ENCODE measurements at places on chromosomes 7 and 10.

DNA sequence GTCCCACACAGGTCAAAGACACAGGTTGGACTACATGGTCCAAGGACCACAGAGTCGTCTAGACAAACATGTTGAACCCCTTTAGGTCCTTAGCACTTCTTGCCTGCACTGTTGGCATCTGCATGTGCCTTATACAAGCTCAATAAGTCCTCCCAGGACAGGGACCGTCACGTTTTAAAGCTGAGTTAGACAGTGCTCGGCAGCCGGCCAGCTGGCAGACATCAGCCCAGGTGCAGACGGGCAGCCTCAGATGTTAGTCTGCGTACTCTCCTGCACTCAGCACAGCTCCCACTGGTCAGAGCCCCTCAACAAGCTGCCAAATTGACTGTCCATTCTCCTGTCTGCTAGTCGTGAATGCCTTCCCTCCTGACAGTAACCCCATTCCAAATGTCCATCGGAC lies 34.9 kb downstream of the PARP12 start:
- DNase-seq: no peak

DNA sequence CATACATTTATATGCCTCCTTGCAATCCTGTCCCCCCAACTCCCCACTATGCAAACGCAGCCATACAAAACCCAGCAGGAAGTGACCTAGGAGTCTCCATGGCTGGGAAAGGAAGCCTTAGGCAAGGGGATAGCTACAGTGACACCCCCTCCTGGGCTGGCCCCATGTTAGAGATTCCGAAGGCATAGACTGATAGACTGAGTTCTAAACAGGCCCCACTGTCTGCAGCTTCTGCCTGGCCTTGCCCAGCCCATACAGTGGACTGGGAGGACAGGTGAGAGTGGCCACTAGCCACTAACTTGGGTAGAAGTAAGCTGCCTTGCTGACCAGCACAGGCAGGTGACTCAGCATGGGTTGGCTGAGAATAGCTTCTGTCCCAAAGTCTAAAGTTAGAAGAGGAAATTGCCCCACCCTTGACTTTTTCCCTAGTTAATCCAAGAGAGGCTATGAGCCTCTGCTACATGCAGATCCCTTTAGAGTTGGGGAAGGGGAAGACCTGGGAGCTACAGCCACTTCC lies 106.3 kb downstream of the C10orf105 start:
- no peak for DNase-seq

DNA sequence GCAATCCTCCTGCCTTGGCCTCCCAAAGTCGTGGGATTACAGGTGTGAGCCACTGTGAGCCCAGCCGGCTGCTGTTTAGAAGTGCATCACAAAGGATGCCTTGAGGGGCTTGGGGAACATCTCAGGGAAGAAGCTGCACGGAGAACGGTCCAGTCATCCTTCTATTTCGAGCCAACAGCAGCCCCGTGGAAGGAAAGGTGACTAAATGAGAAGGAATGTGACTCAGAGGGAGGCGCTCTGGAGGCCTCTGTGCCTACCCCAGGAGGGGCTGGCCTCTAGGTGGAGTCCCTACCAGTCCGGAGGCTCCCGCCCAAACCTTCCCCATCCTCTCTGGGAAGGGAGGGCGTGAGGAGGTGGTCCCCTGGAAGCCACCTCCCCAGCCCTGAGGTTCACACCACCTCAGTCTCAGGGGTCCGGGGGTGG lies 76.2 kb downstream of the CTBP2 start:
- no peak for DNase-seq

- no peak for DNase-seq
These were observed 55.2 kb upstream of the SLC35B4 start for GRCh38 chr7:134371971-134372370.

DNA sequence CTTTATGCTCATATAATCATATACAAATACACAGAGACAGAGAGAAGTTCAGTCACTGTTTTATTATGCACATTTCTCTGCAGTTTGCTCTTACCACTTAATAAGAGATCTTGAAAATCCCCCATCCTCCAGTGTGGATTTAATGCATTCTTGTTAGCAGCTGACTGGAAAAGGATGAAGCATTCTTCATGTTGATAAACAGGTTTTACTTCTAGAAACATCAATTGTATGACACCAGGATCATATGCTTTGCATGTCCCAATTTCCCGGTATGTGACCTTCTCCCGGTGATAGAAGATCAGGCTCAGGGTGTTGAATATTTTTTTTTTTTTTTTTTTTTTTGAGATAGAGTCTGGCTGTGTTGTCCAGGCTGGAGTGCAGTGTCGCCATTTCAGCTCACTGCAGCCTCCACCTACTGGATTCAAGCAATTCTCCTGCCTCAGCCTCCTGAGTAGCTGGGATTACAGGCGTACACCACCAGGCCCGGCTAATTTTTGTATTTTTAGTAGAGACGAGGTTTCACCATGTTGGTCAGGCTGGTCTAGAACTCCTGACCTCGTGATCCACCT lies 6.2 kb upstream of the CREB3L2 start:
- no peak for DNase-seq

DNA sequence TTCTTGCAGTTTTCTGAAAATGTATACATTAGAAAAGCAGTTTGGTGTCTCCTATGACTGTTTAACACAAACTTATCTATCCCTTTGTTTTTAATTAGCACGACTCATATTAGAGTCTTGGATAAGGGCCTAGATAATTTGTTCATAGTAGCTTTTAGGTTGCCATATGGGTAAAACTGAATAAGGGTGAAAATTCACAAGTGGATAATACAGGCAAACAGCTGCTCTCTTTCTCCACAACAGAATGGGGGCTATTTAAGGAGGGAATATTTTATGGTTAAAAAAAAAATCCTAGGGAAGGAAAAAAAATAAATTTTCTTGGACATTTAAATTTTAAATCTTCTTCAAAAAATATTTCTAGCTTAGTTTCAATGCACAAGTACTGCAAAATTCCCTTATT lies 1416.1 kb downstream of the GATA3 start:
- DNase-seq: no peak

DNA sequence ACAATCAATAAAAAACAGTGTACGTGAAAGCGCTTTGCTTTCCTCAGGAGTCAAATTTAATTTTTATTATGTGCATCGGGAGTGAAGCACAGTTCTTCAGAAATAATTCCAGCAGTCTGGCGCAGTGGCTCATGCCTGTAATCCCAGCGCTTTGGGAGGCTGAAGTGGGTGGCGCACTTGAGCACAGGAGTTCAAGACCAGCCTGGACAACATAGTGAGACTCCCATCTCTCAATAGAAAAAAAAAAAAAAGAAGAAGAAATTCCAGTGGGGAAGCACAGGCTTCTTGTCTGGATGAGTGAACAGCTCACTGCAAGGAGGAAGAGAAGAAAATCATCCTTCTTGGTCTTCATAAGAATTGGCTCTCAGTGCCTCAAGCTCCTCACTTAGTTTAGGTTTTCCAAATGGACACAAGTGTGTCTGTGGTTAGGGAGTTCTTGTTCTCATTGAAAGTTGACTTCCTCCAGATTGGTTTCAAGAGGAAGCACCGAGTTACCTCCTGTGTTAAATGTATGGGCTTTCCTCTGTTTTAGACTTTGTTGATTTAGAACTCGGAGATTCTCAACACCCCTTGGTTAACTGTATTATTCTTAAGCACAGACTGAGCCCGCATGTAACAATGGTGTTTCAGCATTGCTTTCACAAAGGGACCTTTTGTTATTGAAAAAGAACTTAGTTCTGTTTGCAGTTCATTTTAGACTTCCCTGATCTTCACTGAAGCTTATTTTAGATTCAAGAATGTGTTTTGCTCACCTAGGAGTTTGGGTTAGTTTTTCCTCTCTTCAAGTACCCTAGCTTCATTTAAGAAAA lies 28.0 kb downstream of the LMTK2 start:
- DNase-seq: no peak

DNA sequence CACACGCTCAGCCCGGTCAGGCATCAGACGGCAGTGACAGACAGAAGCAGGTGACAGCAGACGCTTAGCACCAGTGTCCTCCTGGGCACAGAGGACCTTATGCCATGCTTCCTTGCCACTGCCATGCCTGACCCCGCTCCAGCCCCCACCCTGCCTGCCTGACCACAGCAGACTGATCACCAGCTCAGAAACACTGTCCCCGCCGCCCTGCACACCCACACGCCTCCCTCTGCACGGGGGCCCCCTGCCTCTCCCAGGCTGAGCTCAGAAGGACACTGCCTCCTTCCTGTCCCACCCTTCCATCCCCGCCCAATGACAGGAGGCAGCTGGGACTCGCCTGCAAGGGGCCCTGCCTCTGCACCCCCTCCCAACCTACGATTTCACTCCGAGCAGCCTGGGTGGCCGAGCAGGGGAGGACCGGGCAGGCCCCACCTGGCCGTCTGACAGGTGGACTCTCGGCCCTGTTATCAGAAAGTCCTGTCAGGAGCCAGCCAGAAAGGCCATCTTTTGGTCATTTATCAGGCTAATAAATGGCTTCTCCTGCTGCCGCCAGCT lies 183.4 kb downstream of the ELFN1 start:
- DNase-seq: no peak

GRCh38 chr10:114261076-114261475 lies 22.0 kb downstream of the VWA2 start:
- DNase-seq: no peak

GRCh38 chr7:23222439-23223030 lies 24.0 kb upstream of the GPNMB start:
- DNase-seq: peak; percentile 34

DNA sequence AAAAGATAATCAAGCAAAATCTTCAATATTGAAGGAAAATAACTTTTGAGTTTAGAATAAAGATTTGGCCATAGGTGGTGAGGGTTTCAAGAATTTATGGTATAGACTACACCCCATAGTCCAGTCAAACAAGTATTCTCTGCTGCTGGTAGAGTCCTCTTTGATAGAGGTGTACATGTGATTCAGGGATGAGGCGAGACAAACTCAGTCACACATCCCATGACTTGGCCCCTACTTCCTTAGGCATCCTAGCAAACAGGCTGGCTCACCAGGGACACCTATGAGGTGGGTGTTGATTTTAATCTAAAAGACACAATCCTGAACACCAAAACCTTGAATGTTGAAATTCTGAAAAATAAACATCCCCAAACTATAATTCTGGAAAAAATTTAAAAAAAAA lies 78.1 kb upstream of the SLC25A13 start:
- DNase-seq: no peak

DNA sequence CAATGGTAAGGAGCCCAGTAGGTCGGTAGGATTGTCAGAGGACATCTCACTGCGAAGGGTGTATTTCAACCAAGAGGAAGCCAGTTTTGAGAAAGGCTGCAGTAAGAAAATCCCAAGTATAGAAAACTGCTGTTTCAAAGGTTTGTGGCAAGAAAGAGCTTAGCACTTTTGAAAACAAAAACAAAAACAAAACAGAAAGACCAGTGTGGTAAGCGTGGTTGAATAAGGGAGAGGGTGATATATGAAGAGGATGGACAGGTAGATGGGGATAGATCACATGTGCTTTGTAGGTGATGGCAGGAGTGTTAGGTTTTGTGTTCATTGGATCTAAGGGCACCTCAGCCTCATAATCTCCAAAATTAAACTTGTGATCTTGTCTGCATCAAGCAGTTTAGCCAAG lies 141.6 kb upstream of the WNT16 start:
- no peak for DNase-seq

- no peak for DNase-seq
These were observed 194.5 kb upstream of the GALNT17 start for GRCh38 chr7:70937424-70937823.

GRCh38 chr7:95436407-95436806 lies 1.6 kb upstream of the PON2 start:
- no peak for DNase-seq

GRCh38 chr10:48497780-48498770 lies 106.8 kb downstream of the ARHGAP22 start:
- DNase-seq: no peak

- DNase-seq: no peak
These were observed 133.5 kb downstream of the RGS10 start for GRCh38 chr10:119408969-119409371.

- DNase-seq: peak; percentile 30
These were observed 166.6 kb downstream of the ARHGAP21 start for GRCh38 chr10:24556750-24557742.

- DNase-seq: no peak
These were observed 37.4 kb upstream of the DUSP5 start for GRCh38 chr10:110460111-110460809.

DNA sequence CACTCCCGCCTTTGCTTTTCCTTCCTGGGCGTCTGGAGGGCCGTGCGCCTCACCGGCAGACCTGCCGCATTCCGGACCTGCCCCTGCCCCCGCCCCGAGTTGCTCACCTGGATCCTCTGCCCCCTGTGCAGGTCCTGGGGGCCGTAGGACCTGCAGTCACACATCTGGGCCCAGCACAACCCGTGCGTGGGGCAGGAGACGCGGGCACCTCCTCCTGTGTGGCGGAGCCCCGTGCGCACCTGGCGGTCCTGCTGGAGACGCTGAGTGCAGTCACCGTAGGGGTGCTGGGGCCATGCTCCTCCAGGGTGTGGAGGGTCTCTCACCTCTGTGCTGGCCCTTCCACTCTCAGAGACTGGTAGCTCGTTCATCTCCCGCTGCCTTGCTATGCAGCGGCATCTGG lies 85.5 kb downstream of the DNAJB6 start:
- no peak for DNase-seq

DNA sequence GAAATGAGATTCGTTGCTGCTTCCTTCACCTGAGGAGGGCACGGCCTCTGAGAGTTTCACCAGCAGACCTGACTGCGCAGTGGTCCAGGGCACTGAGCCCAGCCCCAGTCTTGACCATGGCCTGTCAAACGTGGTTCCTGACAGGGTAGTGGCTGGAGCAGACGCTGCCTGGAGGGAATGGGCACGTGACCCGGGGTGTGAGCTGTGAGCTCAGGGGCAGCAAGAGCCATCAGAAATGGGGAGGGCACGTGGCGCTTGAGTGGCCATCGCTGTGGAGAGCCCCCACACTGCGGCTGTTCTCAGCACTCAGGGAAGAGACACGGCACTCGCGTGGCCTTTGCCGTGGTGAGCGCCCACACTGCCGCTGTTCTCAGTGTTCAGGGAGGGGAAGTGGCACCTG lies 12.0 kb downstream of the FAM20C start:
- no peak for DNase-seq

DNA sequence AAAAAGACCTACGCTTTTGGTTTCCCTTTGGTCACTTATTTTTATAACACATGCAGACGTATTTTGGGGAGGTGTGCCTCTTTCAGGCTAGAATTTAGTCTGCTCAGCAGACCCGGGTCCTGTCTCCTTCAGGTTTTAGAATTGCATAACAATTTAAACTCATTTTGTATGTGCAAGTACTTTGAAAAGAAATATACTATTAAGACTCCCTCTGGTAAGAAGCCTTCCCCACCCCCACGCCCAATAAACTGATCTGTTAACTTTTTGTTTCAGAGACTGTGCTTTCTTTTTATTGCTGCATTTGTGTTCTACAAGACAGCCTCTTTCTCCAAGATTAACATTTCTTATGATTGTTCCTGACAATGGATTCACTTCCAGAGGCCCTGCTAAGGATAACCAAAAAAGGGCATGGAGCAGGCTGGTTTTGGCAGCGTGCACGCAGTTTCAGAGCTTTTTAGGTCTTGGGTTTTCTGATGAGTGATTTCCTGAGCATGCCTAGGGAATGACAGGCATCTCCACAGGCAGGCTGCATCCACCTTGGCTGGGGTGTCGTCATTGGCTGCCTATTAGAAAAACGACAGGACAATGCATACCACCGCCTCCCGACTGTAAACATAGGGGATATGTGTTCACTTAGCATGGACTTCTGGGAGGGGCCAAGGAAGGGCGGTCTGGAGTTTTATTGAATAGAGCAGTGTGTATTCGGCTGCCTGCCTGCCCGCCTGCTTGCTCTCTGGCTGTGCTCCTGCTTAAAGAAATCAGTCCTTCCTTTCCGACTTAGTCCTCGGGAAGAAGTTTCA lies at the start of gene CALD1:
Gene CALD1, plus strand, starts transcription at position 694 of the 800 bp plus-strand sequence. CDS start 88,100 bp downstream, outside the sequence.
- DNase-seq: peak; percentile 78

Measured in right lung (tissue), 10 donors.